Nucleus accumbens (tissue), 56 donors: ENCODE measurements at places on chromosomes 11 and 22.

GRCh38 chr11:36385121-36385970, 89.3 kb downstream of the PRR5L start:
- no peak for DNase-seq

- DNase-seq, result no peak
Observed at GRCh38 chr22:33073989-33074418, 15.8 kb upstream of the SYN3 start.

GRCh38 chr11:76491644-76492043, 46.8 kb downstream of the EMSY start:
- no peak for DNase-seq

DNA sequence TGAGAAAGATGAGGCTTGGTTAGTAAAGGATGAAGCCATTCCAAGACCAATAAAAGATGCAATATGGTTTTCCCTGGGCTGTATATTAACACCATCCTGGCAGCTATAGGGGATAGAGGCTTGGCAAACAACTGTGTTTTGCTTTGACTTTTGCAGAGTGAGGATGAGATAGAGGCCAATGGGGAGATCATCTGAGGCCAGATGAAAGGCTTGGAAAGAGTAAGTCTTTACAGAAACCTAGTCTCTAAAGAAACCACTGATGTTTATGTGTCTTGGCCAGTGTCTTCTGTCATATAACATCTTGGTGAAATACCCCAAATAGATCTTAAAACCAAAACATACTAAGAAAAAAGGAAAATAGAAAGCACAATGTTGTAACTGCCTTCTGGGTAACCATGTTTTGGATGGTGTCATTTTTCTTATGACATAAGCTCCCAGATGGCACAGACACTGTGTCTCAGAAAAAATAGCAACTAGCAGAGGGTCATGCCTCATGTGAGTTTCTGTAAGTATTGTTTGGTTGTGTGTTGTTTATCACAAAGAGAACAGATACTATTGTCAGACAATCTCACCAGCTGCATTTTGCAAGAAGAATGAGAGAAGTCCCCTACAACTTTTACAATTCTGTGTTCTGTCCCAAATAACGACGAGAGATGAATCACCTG, 305.4 kb downstream of the ST3GAL4 start:
- DNase-seq, result no peak

DNA sequence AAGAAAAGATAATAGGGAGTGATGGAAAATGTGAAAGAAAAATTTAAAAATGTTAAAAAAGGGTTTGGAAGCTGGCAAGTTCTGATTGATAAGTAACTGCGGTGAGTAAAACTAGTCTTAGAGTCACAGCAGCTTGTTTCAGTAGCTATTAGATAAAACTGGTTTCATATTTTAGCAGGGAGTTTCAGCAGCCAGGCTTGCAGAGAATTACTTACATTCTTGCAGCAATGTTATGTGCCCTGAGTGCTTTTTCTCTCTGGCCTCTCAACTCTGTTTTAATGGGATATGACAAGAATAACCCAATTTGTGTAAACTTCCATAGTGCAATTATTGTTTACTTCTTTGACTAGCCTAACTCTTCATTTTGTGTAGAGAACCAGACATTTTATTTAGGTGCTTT, 33.6 kb downstream of the PPME1 start:
- DNase-seq, result no peak
